RWPE1 (cell line): ENCODE measurements at places on chromosomes 6 and 20.

DNA sequence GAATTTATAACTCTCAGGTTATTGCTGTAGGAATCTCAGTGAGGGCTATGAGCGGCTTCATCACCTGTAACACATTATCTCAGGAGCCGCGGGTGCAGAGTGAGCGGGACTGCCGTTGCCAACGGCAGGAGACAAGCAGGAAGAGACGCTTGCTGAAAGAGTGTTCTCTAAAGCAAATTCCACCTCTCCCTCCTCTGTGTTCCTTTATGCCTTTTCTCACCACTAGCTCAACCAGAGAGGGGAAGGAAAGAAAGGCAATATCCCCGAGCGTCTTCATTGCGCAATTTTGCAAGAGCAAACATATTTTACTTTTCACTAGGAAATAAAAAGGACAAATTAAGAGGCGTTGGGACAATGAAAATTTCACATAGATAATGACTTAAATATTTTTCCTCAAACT, 185.2 kb upstream of the EXOC2 start:
- DNase-seq, result no peak

DNA sequence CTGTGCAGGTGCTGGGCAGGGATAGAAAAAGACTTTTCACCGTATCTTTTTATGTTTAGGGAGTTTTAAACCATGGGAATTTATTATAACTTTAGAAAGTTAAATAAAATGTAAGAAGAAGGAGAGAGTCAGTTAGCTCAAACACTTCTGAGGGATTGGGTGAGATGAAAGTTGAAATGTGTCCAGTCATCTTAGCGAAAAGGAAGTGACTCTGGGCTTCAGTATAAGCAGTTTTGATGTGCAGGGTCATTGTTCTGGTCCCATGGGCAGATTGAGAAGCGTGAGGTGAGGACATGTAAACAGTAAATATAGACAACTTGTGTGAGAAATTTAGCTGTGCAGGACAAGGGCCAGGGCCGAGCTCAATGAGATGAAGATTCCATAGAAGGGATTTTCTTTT, 66.9 kb downstream of the TOX2 start:
- DNase-seq, result no peak

GRCh38 chr6:131054392-131055250, 8.4 kb downstream of the EPB41L2 start:
- DNase-seq, result no peak

- DNase-seq, result no peak
These were observed 93.6 kb downstream of the CDH4 start for GRCh38 chr20:61345656-61346055.

- DNase-seq, result peak; percentile 30
These were observed 8.5 kb upstream of the MRPS10 start for GRCh38 chr6:42226161-42226611.

GRCh38 chr20:15706719-15707118, 866.5 kb downstream of the KIF16B start:
- no peak for DNase-seq

- DNase-seq, result no peak
These were observed 575 bp downstream of the WTAP start for GRCh38 chr6:159727717-159728445.

DNA sequence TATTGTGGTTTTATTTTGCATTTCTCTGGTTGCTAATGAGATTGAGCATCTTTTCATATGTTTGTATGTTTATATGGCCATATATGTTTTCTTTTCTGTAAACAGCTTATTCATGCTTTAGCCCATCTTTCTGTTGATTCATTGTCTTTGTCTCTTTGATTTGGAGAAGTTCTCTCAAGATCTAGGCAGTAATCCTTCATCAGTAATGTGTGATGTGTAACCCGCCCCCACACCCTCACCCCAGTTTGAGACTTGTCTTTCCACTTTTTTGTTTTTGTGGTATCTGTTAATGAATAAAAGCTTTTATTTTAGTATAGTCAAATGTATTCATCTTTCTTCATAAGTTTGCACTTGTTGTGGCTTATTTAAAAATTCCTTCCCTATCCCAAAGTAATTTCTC, 26.0 kb downstream of the ZC3H12D start:
- DNase-seq, result no peak

DNA sequence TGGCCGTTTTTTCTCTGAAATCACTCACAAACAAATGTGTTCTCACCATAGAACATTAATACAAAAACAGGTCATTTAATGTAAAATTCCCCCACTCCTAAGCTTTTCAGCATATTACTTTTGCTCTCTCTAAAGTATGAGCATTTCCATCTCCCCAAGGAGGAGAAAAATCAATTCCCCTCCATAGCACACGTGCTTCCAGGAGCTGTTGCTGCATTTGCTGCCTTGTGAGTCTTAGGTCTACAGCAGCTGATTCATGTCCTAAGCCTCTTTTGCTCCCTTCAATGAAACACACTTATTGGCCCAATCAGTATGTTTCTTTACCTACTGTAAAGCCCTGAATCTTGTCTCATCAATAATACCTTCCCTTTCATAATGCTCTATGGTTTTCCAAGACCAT, 6.4 kb upstream of the COL9A1 start:
- DNase-seq, result no peak

GRCh38 chr6:89567630-89568390, 70.7 kb downstream of the LYRM2 start:
- DNase-seq, result no peak

GRCh38 chr6:100202417-100203194, 208.6 kb upstream of the MCHR2 start:
- DNase-seq, result peak; percentile 82

DNA sequence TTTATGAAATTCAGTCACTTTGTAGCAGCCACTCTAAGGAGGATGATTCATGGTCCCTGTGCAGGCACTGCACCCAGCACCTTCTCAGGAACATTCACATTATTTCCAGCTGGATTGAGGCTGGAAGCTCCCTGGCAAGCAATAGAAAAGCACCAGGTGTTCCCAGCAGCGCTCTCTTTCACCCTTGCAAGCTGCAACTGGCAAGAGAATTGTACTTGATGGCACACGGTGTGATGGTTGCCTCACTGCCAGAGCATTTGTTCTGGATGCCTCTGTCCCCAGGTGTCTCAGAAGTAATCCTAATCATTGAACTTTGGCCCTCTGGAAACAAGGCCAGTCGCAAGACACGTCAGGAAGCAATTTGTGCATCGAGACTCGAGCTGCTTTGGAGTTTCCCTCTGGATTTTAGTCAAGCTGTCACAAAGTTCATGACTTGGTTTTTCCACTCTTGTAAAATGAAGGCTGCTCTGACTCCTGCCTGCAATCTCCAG, 24.9 kb upstream of the PHACTR2 start:
- DNase-seq, result no peak

DNA sequence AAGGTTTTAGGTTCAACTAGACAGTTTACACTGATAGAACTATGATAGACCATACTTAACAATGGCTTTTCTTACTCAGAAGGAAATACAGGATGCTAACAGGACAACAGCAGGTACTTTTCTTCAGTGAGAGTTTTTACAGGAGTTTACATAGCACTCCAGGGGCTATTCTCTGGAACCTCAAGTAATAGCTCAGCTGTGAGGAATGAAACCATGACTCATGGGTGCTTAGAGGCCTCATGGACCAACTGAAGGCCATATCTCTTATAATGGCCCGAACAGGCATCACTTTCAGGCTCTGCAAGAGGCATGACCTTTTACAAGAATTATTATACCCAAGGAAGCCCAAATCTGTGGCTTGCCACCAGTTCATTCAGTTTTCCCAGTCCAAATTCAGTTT, 31.8 kb downstream of the TREML1 start:
- DNase-seq, result no peak

DNA sequence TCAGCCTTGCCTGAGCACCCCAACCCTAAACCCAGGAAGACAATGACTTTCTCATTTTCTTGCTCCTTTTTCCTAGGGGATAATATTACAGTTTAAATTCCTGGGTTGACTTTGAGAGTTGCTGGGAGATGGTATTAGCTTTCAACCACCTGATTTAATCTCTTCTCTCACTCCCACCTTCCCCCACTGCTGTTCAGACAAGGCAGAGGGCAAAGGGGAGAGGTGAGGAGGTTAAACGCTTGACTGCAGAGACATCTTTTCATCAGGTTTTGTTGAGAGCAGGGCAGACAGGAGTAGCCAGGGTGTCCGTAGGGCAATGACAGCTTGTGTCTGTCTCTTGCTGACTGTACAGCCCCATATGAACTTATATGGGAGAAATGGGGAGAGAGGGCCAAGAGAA, 811.2 kb downstream of the MAFB start:
- no peak for DNase-seq

DNA sequence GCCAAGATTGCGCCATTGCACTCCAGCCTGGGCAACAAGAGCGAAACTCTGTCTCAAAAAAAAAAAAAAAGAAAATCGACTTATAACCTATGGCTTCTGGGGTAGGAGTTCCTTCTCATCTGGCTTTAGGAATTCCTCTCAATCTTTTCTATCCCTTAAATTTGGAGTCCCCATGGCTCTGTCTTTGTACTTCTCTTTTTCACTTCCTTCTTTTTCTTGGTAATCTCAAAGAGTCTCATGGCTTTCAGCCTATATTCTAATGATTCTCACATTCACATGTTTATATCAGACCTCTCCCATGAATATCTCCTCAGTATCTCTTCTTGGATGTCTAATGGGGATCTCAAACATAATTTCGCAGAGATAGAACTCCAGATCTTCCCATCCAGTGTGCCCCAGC, 42.8 kb upstream of the RALGAPA2 start:
- DNase-seq, result no peak

GRCh38 chr6:119172824-119173223, 94.4 kb upstream of the FAM184A start:
- DNase-seq, result peak; percentile 29

DNA sequence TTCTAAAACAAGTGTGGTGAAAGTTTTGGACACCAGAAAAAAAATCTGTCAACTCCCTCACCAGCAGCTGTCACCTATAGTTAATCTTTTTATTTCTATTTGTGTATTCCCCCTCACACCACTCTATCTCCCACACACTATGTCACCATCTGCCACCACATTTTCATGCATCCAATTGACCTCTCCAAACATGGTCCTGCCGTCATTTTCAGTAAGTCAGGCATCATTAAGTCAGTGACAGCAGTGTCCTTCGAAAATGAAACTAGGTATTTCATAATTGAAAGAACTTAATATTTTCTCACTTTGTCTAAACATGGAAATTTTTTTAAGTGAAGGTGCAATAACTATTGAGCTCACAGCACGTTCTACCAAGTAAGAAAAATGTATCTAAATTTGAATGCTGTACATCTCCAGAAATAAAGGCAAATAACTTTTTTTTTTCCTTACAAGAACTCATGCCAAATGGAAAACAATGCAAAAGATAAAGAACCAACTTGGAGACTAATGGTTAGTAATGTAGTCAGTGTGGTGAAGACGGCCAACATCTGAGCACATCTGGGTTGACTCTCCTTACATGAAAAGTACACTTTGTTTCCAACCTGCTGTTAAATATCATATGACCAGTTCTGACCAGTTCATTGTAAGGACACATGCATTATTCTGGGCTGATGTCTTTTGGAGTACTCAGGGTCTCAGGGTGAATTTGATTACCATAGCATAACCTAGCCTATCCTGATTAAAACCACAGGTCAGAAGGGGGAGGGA, 623.3 kb upstream of the MANEA start:
- DNase-seq, result no peak

DNA sequence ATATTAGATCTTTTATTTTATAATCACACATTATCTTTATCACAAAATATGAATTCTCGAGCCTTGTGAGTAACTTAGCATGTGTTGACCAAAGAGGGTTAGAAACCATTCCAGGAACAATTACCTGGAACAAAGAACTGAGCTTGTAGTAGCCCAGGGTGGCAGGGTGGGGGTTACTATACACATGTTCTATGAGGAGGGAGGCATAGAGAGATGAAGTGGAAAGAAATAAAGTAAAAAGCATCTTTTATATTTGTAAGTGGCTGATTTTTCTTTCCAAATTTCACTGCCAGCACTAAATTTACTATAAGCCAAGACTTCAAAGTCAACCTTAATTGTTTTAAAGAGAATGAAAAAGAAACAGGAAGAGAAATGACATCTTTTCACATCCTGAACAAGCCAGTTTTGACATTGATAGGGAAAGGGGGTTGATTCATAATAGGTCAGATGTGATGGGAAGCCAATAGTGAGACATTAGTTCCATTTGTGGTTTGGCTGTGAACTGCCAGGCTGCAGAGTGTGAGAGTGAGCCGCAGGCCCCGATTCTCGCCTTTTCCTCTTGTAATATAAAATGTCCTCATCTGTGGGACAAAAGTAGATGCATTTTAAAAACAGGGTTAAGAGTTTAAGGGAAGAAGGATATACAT, 52.7 kb upstream of the MYB start:
- DNase-seq, result no peak

DNA sequence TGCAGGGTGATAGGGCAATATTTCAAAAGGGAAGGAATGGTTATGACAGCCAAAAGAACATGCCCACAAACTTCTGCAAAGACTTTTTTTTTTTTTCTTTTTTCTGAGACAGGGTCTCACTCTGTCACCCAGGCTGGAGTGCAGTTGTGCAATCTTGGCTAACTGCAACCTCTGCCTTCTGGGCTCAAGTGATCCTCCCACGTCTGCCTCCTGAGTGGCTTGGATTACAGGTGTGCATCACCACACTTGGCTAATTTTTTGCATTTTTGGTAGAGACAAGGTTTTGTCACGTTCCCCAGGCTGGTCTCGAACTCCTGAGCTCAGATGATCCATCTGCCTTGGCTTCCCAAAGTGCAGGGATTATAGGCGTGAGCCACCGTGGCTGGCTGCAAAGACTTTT, 117.6 kb upstream of the ADGRF1 start:
- DNase-seq, result no peak

- DNase-seq, result no peak
These were observed 29.2 kb upstream of the HTR1B start for GRCh38 chr6:77492530-77492929.

- DNase-seq, result no peak
These were observed 64.2 kb downstream of the YTHDF1 start for GRCh38 chr20:63151554-63152321.

DNA sequence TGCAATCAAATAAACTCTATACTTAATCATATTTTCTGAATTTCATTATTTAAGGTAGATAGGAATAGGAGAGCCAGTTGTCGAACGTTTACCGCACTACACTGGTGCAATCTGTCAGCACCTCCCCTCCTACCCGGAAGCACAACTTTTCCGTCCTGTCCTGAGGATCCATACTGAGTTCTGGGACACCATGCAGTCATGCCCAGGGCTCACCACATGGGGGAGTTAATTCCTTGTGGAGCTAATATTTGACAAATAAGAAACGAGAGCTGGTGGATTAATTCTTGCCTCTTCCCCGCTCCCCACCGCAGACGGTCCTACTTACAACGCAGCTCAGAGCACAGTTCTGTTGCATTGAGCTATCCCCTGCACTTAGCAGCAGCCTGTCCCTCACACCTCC, 107.7 kb upstream of the RALGAPA2 start:
- DNase-seq, result no peak

GRCh38 chr6:4287372-4287771, 152.0 kb upstream of the ECI2 start:
- no peak for DNase-seq

GRCh38 chr6:25016014-25016720, 80.4 kb upstream of the RIPOR2 start:
- no peak for DNase-seq
